ENCODE measurements at places on chromosomes 7 and 10.

GRCh38 chr10:69972981-69973397 is 79.7 kb upstream of the MACROH2A2 start:
- DNase-seq = peak; percentile 58

- no peak for DNase-seq
Observed at GRCh38 chr10:3963191-3963673, 178.2 kb upstream of the KLF6 start.

GRCh38 chr7:99108613-99109012 is 35.3 kb downstream of the SMURF1 start:
- peak; percentile 71 for DNase-seq

GRCh38 chr7:26117970-26118369 is 34.0 kb upstream of the NFE2L3 start:
- no peak for DNase-seq

GRCh38 chr7:103685646-103686045 is 239.6 kb upstream of the SLC26A5 start:
- no peak for DNase-seq

DNA sequence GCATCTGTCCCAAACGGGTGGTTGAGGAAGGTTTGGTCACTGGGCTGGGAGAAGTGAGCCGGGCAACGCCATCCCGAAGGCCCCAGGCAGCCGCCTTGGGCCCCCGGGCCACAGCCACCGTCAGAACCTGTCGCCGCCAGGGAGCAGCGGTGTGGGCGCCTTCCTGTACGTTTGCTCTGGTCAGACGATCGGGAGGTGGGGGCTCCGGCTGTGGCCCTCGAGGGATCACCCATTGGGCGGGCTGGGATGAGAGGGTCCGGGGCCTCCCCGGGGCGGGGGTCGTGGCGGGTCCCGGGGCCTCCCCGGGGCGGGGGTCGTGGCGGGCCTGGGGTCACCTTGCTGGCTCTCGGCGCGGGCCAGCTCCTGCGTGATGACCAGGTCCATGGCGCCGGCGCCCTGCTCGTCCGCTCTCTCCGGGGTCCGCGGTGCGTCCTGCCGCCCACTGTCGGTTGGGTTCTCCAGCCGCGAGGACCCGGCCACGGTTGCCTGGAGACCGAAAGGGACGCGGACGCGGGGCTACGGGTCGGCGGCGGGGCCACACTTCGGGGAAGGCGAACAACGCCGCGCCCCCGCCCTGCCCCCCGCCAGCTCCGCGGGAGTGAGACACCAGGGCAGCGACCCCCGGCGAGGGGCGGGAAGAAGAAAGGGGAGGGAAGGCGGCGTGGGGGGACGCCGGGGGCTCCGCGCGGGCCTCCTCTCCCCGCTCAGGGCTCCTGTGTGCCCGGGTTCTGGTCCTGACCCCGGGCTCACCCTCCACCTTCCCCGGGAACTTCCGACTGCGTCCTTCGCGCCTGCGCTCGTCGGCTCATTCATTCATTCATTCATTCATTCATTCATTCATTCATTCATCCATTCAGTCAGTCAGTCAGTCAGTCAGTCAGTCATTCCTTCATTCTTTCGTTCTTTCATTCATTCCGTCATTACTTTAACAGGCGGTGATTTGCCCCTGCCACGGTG is at the start of gene CFAP46:
Gene CFAP46, minus strand, starts transcription at position 470 of the 957 bp plus-strand sequence. Its CDS starts 86 bp downstream, at position 384.
- DNase-seq = peak; percentile 60

DNA sequence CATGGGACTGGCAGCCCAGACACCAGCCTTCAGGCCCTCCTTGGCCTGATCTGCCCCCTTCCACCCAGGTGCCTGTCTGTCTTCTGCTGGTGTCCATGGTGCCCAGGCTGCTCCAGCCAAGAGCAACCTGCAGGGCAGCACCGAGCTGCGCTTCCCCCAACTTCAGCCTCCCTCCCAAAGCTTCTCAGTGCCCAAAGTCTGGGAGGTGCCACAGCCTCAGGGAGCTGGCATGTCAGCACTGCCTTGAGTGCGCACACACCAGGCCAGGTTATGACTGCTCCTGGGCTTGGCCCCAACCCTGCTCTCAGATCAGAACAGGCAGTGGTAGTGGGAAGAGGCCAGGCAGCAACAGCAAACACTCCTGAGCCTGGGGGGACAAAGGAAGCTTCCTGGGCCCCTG is 304.6 kb upstream of the NRG3 start:
- DNase-seq = no peak

GRCh38 chr7:131919920-131920709 is 363.7 kb upstream of the PODXL start:
- no peak for DNase-seq

GRCh38 chr7:105352901-105353668 is 35.6 kb downstream of the SRPK2 start:
- peak; percentile 42 for DNase-seq

GRCh38 chr10:78718032-78718572 is 350.7 kb upstream of the ZMIZ1 start:
- no peak for DNase-seq

GRCh38 chr10:80700760-80701444 is 163.2 kb downstream of the SH2D4B start:
- DNase-seq = no peak

- DNase-seq = no peak
Observed at GRCh38 chr10:289581-289980, 154.3 kb downstream of the ZMYND11 start.

DNA sequence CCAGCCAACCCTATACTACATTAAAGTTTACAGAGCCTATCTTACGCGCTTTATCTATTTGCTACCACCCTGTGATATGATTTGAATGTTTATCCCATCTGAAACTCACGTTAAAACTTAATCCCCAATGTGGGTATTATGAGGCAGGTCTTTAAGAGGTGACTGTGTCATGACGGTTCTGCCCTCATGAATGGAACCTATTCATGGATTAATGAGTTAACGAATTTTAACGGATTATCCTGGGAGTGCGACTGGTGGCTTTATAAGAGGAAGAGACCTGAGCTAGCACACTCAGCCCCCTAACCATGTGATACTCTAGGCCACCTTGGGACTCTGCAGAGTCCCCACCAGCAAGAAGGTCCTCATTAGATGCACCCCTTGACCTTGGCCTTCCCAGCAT is 37.8 kb downstream of the SRPK2 start:
- no peak for DNase-seq

- no peak for DNase-seq
Observed at GRCh38 chr7:44615149-44615611, 8.8 kb downstream of the OGDH start.

DNA sequence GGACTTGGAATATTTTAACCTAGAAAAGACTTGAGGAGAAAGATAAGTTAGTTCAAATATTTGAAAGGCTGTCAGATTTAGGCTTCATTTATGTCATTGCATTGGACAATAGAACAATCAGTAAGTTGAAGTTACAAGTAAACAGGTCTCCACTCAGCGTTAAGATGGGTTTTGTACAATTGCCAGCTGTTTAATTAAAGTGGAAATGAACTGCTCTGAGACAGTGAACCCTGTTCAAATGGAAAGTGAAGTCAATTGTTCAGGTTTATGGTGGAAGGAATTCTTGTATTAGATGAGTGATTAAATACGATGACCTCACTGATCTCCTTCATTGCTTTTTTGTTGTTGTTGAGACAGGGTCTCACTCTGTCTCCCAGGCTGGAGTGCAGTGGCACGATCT is 151.7 kb downstream of the PLXDC2 start:
- no peak for DNase-seq

DNA sequence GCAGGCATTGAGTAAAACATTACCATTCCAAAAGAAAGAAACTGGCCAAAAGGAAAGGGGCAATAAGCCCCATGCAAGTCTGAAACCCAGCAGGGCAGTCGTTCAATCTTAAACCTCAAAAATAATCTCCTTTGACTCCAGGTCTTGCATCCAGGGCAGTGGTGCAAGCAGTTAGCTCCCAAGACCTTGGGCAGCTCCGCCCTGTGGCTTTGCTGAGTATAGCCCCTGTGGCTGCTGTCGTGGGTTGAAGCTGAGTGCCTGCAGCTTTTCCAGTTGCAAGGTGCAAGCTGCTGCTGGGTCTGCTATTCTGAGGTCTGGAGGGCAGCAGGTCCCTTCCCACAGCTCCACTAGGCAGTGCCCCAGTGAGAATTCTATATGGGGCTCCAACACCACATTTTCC is 580.1 kb upstream of the AUTS2 start:
- no peak for DNase-seq

GRCh38 chr7:952548-953441 is 1.7 kb downstream of the ADAP1 start:
- no peak for DNase-seq

GRCh38 chr7:40833888-40834234 is 699.1 kb downstream of the SUGCT start:
- DNase-seq = peak; percentile 56

- no peak for DNase-seq
Observed at GRCh38 chr7:64691831-64692230, 25.9 kb downstream of the ZNF107 start.

- no peak for DNase-seq
Observed at GRCh38 chr7:21028186-21028585, 241.5 kb upstream of the SP8 start.

GRCh38 chr7:30424506-30424905 is 54.1 kb downstream of the NOD1 start:
- no peak for DNase-seq

Data from ELR (cell line).